NCI-H2081 (cell line): ENCODE measurements at places on chromosomes 16 and 17.
A peak's percentile ranks its signal among the peaks of the same experiment; 100 is the strongest.

- no peak for DNase-seq
Observed at GRCh38 chr17:19948116-19948943, 29.3 kb downstream of the AKAP10 start.

DNA sequence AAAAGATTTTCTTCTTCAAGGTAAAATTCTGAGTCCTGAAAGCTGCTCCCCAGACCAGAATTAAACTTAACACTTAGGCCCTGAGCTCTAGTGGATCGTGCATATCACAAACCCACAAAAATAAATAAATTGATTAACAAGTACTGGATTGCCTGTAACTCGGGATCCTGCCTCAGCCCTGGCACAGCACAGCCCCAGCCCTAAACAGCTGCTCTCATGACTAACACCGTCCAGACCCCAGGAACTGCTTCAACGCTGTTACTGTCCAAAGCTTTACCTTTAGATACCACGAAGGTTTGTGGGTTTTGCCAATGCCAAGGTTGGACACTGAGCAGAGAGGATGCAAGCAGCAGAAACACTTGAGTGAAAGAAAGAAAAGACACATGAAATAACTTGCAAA is 172.5 kb downstream of the COPRS start:
- no peak for DNase-seq

DNA sequence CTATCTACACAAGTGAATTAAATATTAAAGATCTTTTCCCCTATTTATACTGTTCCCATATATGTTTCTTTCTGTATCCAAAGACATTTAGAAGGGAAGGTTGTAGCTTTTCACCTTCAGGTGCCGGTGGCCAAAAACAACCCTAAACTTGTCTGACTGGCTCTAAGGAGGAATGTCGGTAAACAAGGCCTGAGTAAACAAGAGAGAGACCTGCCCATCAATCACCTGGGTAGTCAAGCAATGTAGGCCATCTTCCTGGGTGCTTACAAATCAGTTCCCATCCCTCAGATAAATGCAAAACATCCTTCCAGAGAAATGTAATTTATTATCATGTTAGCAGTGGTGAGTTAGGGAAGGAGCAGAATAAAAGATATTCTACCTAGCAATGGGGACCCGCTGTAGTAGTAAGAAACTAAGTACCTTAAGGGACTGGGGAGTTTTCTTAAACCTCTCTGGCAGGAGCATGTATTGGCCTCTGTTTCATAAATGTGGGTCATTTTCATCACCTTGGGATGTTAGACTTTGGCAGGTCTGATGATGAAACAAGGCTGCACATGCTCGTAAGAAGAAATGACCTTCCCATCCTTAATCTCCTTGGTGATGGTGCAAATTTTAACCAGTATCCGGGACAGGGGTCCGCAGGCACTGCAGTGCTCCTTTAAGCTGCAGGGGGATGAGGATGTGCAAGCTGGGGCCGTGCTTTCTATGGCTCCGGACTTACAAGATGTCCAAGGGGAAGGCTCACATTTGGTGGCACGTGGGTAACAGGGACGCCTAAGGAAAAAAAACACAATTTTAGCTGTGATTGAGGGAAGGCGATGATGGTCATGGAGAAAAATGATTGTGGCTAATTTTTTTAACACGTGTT is 8.4 kb downstream of the KRT39 start:
- no peak for DNase-seq

- DNase-seq, result no peak
Observed at GRCh38 chr17:74417178-74418045, 14.5 kb upstream of the GPRC5C start.

GRCh38 chr17:47802341-47803022 is 19.1 kb downstream of the OSBPL7 start:
- peak; percentile 79 for DNase-seq

GRCh38 chr16:78528265-78528664 is 428.8 kb downstream of the WWOX start:
- DNase-seq, result no peak

DNA sequence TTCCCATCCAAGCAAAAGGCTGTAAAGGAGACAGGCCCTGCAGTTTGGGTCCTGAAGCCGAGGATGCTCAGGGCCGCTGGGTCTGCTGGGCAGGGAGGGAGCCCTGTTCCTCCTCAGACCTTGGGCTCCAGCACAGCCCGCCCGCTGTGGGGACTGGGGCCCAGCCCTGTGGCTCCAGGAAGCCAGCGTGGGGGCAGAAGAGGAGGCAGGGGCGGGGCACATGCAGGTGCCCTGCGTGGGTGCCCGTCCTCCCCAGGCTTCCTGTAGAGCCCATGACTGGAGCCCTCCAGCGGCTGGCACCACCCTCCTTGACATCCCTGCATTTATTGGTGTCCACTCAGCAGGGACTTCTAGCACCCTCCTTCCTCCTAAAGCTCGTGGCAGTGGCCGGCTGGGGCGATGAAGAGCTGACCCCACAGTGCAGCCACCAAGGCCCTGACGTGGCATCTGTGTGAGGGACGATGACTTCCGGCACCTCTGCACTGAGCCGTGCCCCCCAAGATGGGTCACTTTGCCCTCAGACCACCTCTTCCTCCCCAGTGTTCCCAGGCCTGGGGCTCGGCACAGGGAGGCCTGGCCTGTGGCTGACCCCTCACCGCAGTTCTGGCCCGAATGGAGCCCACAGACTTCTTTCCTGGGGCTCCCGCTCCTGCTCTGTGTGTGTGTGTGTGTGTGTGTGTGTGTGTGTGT is 9.9 kb downstream of the PRSS27 start:
- DNase-seq, result no peak

DNA sequence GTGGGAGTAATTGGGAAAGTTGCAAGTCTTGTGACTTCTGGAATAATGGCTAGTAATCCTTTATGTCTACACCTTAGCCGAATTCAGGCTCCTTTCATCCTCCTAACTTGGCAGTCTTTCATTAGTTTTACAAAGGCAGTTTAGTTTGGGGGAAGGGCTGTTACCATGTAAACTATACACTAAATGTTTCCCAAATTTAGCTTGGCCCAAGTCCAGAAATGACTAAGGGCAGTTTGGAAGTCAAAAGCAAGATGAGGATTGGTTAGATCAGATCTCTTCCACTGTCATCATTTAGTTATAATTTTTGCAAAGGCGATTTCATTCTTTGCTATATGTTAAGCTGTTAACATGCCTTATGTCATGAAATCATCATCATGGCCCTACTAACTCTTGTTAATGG is 115.4 kb upstream of the CACNG3 start:
- no peak for DNase-seq

DNA sequence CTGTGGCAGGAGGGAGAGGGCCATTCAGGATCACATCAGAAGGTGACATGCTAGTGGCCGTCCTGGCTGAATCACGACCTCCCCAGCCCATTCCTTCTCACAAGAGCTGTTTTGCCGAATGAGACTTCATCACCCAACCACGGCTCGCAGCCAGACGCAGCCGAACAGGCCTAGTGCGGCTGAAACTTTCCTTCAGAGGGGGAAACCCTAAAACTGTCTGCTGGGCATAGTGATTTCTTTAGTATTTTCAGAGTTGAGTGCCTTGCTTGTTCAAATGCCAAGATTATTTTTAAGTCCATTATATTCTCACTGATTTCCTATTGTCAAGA is 343.7 kb downstream of the CPPED1 start:
- DNase-seq, result no peak

DNA sequence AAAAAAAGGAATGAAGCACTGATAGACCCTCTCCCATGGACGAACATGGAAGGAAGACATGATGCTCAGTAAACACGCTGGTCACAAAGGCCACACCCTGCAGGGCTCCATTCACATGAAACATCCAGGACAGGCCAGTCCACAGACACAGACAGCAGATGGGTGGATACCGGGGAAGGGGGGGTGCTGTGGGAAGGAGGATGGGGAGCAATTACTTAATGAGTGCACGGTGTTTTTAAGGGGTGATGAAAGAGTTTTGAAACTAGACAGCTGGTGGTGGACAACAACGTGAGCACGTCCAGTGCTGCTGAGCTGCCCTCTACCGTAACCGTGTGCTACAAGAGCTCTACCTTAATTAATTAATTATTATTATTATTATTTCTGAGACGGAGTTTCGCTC is 6.0 kb upstream of the SLC16A3 start:
- no peak for DNase-seq

- no peak for DNase-seq
Observed at GRCh38 chr16:88730632-88731607, 24.6 kb downstream of the CTU2 start.

GRCh38 chr17:29825604-29826003 is 104.4 kb downstream of the SSH2 start:
- no peak for DNase-seq

DNA sequence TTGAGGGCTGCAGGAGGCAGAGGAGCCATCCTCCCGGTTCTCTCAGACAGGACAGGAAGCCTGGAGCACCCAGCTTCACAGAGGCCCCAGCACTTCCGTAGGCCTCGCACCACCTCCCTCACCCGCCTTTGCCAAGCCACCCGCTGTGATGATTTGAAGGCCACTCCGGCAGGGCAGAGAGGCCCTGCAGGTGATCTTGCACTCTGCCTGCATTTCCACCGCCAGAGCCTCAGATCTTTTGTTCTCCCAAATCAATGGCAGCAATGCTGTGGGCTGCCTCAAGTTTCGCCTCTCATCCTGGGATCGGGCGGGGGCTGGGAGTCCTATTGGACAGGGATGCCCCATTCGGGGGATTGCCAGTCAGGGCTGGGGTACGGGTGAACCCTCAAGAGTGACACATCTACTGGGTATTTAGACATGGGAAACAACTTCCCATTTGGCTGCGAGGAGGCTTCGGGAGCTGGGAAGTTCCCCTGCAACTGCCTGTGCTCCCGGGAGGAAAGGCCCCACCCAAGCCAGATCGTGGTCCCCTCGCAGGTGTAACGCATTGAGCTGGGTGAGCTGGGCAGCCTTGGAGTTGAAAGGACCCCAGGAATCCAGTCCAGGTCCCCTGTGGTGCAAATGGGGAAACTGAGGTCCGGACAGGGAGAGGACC is 34.8 kb upstream of the PEMT start:
- DNase-seq, result peak; percentile 48

DNA sequence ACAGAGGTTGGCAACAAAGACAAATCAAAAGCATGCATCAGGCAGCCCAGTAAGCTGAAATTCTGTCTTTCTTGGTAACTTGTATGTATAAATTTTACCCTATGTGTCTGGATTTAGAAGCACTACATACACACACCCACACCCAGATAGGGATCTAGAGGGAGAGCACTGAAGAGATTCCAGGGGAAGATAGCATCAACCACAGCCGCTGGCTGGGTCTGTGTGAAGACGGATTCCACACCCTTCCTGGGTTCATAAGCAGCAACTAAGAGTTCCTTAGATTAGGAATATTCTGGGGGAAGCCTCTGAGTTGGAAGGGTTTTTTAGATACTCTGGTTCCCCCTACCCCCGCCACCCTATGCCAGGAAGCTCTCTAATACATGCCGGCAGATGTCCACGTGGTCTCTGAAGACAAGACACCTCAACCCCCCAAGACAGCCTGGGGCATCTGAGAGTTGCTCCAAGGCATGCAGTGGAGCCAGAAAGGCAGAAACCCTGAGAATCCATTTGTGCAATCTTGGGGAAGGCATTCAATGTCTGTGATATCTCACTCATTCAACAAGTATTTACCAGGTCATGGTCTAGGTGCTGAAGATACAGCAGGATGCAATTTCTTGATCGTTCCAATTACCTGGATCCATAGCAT is 86.4 kb downstream of the NOG start:
- DNase-seq, result no peak

DNA sequence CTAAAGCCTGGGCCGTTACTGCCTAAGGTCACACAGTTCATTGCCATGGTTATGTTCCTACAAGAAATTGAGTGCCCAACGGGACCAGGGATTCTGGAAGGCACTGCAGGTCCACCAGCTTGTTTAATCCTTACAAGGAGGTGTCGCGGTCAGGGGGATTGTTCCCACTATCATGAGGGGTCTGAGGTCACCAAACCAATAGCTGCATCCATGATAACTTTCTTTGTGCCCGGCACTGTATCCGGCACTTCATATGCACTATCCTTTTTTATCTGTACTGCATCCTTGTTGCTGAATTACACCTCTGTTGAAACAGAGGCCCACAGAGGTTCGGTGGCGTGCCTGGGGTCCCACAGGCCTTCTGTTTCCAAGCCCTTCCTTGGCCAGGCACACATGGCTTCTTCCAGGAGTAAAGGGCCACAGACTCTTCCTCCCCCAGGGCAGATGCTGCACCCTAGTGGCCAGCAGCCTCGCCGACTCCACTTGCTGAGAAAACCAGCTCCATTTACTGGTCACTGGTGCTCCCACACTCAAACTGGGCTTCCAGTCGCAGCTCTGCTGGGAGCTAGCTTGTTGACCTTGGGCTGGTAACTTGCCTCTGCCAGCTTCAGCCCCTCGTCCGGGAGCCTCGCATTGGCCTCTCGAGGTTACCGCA is 82.0 kb upstream of the PLCG2 start:
- peak; percentile 24 for DNase-seq
